ENCODE measurements at places on chromosomes 7 and 10.

GRCh38 chr10:68618234-68618633 lies 58.1 kb downstream of the TET1 start:
- no peak for ATAC-seq

GRCh38 chr10:110549211-110549610 lies 18.3 kb upstream of the SMC3 start:
- ATAC-seq = no peak

DNA sequence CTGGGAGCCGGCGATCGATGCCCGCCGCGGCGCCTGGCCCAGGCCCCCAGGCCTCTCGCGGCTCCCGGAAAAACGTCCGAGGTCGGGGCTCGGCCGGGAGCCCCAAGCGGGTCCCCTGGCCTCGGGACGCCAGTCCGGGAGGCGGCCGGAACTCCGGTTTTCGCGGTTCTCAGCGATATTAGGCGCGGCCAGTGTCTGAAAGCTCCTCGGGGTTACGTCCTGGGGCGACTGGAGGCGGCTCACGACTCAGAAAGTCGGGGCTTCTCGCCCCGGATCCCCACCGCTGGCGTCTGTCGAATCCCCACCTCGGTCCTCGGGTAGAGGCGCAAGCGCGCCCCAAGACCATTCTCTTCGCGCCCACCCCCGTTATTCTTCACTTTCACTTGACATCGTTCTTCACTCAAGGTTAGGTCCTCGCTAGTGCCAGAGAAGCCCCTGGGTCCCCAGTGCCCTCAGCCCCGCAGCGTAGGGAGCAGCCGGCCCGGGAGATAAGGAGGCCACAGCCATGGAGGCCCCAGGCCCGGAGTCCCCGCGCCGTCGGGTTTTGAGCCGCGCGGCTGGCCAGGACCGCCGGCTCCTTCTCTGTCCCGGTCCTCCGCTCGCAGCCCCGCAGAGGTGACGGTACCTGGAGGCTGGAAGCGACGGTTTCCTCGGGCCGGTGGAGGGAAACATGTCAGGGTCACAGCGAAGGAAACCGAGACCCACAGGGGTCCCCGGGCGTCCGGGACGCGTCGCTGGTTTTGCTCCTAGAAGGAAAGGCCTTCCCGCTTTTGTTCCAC lies 35.2 kb upstream of the EBLN1 start:
- ATAC-seq = peak; percentile 24

GRCh38 chr10:78264361-78264760 lies 230.7 kb downstream of the RPS24 start:
- no peak for ATAC-seq

GRCh38 chr7:155352076-155352752 lies 54.5 kb downstream of the INSIG1 start:
- no peak for ATAC-seq

DNA sequence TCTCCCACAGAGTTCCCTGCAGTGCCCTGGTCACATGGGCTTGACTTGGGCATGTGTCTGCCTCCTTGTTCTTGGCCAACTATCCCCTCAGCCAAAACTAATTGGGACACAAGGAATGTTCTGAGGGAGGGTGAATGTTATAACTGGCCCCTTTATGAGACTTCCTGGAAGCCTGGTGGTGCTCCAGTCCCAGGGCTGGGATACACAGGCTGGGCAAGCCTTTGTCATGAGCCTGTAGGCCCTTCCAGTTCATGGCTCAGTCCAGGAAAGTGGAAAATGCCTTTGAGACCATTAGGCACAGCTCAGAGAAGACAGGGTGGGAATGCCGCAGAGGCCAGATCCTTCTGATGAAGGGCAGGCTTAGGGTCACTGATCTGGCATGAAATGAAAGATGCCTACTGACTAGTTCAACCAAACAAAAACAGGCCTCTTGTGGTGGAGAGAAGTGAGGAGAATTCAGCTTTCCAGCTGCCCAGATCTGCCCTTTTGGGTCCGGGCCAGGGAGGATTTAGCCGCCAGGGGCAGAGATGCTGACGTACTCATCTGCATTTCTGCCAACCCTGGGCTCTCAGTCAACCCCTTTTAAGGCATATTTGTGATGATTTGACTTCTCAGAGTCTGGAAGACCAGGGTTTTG lies 961.5 kb downstream of the KCNMA1 start:
- ATAC-seq = no peak

DNA sequence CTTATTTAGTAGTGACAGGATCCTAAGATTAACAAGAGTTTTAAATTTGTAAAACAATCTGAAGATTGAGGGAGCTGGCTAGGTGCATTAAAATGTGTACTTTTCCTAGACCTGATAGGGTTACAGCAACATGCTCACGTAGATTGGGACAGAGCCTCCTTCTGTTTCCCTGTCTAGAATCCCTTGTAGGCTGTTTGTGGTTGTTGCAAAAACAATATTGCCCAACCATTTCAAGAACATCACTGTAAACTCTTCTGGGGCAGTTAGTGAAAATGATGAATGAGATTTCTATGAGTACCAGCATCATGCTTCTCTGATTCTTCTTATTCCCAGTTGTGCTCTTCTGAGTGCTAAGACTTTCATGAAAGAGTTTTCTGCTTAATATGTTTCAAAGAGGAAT lies 14.7 kb upstream of the CPED1 start:
- no peak for ATAC-seq

DNA sequence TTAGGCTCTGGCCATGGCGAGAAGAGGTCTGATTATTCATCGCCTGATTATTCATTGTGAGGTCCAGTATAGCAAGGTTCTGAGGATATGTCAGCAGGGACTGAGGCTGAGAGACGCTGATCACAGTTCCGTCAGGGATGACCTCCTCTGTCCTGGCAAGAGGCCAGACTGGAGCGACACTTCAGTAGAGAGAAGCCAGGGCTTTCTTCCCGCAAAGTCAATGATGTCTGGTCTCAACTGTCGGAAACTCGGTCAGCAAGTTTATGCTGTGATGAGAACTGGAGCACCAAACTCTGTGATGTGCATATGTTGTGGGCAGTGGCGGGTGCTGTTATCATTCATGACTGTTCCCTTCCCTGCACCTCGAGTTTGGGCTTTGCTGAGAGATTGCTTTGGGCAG lies 29.0 kb upstream of the GNA12 start:
- ATAC-seq = no peak

DNA sequence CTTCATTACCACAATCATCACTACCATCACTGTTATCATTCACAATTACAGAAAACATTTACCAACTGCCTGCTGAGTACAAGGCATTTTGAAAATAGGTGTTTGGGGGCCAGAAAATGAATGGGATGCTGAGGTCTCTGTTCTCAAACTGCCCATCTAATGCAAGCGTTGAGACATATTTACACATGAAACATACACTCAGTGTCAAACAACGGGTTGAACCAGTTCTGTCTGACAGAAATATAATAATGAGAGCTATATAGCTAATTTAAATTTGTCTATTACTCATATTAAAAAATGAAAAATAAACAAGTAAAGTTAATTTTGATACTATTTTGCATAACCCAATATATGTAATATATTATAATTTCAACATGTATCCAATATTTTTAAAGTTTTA lies 303.1 kb downstream of the KCNMA1 start:
- ATAC-seq = no peak

DNA sequence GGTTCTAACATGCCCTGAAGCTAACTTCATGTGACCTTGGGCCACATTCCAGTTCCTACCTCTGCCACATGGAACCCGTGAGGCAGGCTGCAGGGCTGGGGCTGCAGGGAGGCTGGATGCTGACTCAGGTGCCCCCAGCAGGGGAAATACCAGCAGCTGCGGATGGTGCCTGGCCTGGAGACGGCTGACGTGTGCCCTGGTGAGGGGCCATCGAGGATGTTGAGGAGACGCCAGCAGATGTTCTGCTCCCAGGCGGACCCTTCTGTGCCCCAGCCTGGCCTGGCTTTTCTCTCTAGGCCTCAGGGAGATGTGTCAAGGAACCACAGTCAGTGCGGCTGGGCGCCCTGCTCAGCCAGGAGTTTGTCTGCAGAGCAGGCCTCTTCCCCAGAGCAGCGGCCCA lies 8.8 kb downstream of the BAG3 start:
- ATAC-seq = no peak

- no peak for ATAC-seq
Measured at GRCh38 chr7:39620486-39620885, 2.9 kb upstream of the RALA start.

DNA sequence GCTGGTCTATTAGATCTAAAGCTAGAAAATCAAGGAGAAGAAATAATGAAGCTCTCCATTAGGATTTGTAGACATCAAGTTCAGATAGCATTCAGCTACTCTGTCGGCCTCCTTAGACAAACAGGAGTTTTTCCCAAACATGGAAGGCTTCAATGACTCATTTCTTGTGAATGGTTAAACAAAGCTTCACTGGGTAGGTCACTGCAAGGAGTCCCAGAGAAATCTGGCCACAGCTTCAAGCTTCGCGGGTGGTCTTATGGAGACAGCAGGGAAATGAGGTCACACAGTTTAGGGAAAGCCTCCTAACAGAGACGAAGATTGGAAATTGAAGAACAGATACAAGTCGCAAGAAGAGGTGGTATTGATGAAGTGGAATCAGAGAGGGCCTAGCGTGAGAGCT lies 22.6 kb upstream of the LRRC72 start:
- ATAC-seq = no peak

DNA sequence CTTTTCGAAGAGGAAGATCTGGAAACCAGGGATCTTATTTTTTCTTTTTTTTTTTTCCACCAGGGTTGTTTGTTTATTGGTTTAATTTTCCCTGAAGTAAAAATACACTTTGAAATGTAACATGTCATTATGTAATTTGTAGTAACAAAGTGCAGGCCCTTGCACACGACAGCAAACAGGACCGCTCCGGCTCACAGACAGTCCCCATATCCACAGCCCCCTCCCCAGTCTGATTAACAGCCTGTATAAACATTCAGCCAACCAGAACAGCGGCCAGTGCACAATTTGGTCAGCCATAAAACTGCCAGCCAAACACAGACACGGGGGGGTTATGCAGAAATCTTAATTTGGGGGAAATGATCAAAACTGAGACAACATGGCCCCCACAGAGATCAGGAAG lies 431.6 kb upstream of the NPVF start:
- no peak for ATAC-seq

GRCh38 chr10:88386204-88386788 lies 196.8 kb downstream of the RNLS start:
- no peak for ATAC-seq

- ATAC-seq = no peak
Measured at GRCh38 chr7:19051767-19052375, 65.6 kb downstream of the TWIST1 start.

DNA sequence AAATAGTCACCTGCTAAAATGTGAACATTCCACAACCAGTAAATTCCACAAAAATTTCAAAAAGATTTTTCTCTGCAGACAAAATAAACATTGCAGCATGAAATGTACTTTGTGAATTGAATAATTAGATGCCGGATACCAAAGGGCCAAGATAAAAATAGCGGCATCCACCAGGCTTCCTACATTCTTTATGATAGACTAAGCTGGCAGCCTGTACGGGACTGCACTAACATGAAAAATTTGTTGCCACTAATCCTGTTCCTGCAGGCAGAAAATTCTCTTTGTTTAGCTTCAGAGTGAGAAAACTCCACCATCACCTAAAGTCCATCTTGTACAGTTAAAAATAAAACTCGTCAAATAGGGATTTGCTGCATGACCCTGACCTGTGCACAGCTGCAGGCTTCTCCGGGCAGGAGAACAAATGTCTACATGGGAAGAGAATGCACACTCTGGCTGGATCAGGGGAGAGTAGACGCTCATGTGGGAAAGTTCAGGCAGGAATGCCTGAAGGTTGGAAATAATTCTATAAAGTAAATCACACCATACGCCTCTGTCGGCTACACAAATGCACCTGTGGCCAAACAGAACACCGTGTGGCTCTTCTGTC lies 15.6 kb upstream of the ADO start:
- ATAC-seq = no peak

DNA sequence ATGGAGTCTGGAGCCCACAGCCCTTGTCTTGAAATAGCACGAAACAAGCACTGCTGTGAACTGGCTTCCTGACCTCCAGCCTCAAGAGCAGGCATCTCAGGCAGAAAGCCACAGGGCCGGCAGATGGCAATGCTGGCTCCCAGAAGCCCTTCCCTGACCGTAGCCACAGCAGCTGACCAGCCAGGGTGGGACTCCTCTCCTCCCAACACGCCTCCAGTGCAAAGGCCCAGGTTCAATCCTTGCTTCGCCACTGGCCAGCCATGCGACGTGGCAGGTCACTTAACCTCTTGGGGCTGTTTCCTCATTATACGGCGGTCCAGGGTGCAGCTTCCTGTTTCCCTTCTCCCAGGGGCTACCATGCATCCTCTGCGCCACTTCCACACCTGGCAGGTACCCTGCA lies 12.8 kb downstream of the PRKAG2 start:
- no peak for ATAC-seq

DNA sequence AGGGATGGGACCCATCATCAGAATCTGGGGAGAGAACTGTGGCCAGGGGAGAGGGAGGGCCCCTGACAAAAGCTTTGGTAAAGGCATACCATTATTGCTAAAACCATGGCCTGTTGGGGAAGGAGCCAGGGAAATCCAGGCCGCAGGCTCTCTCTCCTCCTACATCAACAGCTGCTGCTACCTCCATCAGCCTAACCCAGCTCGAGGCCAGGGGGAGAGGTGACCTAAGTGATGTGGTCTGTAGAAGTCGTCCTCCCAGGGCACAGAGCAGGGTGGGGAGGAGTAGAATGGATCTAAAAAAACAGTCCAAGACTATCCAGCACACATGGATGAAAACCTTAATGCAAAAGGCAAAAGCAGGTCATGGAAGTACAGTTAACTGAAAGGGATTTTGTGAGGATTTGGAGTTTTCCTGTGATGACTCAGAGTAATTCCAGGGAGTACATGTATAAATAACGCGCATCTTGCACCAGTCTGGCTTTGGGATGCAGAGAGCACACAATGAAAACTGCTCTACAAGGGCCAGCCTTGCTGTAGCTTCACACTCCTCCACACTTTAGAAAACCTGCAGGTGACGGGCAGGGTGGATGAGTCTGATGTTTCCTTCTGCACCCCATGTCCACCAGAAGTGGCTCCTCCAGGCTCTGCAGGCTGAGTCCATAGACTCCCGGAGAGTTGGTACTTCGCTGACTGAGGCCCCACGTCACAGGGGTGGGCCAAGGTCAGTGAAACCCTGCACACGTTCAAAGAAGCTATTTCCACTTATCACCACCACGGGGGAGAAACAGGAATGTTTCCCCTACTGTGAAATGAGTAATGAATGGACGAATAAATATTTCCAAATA lies 38.5 kb upstream of the MSMB start:
- no peak for ATAC-seq

- no peak for ATAC-seq
Measured at GRCh38 chr7:85829817-85830432, 643.1 kb upstream of the SEMA3D start.

GRCh38 chr10:62451611-62451975 lies 77.4 kb downstream of the ZNF365 start:
- no peak for ATAC-seq

- ATAC-seq = no peak
Measured at GRCh38 chr10:96122824-96123223, 7.3 kb upstream of the ZNF518A start.

- peak; percentile 97 for ATAC-seq
Measured at GRCh38 chr7:2757904-2758672, 70.1 kb downstream of the AMZ1 start.

DNA sequence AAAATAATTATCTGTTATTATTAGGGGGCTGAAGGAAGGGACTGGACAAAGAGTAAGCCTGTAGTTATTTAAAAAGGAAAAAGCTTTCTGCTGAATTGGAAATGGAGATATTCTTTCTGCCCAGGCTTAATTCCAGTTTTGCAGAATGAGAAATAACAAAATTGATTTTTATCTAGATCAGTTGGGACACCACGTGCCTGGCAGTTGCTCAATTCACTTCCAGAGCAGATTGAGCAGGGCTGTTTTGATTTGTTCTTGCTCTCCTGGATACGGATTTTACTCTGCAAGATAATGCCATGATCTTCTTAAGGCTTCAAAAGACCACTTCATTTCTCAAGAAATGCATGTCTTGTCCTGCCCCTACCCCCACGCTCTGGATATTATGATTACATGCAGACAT lies 524.3 kb downstream of the TCERG1L start:
- ATAC-seq = no peak
